Stimulated activated CD4-positive, alpha-beta T cell treated with anti-CD3 and anti-CD28 coated beads, Interleukin-4, amount 100 ng/mL, for 1 hour (primary cell): ENCODE measurements at places on chromosomes 16 and 17.

DNA sequence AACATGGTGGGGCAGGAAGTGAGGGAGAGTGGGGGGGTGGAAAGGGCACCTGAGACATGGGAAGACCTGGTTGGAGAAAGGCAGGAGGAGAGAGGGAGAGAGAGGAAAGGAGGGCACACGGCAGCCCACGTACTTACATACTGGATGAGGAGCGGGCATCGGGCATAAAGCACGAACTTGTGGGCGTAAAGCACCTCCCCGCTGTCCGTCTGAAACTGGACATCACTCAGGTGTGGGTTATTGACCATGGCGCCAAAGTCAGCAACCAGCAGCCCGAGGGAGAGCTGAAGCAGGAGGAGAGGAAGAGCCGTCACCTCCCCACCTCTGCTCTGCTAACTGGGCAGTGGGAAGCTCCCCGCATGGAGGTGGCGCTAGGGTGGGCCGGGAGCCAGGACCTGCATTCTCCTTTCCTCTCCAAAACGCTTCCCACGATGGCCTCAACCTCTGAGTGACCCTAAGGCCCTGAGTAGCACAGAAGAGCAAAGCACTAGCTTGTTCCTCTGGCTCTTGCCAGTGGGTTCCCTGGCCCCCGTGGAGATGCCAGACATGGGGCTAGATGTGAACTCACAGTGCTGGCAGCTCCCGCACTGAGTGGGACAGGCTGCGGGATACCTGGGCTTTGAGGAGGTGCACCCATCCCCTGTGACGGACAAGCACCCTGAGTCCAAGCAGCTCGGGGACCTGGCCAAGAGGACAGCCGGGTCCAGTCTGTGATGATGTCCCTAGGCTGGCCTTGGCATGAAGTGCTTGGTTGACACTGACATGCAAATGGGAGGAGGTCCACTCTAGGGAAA is 16.9 kb downstream of the SLX4 start:
- DNase-seq: no peak

- DNase-seq: no peak
These were observed 236.0 kb upstream of the ELAC2 start for GRCh38 chr17:13253733-13254410.

- DNase-seq: no peak
These were observed 886 bp upstream of the OR1F1 start for GRCh38 chr16:3186946-3187690.

DNA sequence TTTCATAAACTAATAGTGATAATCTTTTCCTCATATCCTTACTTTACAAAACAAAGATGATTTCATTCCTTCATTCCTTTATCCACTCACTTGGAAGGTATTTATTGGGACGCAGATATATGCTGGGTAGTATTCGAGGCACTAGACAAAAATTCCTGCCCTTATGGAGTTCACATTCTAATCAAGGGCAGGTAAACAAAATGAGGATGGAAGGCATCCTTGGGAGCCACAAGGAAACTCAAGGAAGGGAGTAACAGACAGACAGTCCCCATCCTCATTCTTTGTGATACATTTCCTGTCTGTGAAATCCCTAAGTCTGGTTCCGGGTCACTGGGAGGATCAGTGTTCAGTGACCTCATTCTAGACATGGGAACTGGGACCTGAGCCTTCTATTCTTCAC is 45.2 kb downstream of the SLC6A2 start:
- DNase-seq: no peak

GRCh38 chr16:55045756-55046460 is 115.2 kb downstream of the IRX5 start:
- no peak for DNase-seq
